Activated naive CD8-positive, alpha-beta T cell treated with anti-CD3 and anti-CD28 coated beads for 36 hours (primary cell): ENCODE measurements at places on chromosomes 7 and 10. TPM values are rescaled to one million over a fixed set of nuclear protein-coding genes. Genes with fewer than 3 reads are reported as not detected.

The PRSS2 gene
- total RNA-seq, result not detected

The CHST12 gene
- total RNA-seq, result 3.1 TPM

The MKLN1 gene
- 32.4 TPM for total RNA-seq

The UCN3 gene
- not detected for total RNA-seq

The MMD2 gene
- total RNA-seq, result not detected

The SORCS1 gene
- total RNA-seq, result not detected

The OR2A7 gene
- 1.3 TPM for total RNA-seq

The DMTF1 gene
- 59.9 TPM for total RNA-seq

The CPA2 gene
- 0.16 TPM for total RNA-seq

The MNX1 gene
- total RNA-seq, result not detected

The PDAP1 gene
- total RNA-seq, result 201 TPM

The OGDHL gene
- total RNA-seq, result 0.46 TPM

The AGAP6 gene
- total RNA-seq, result 14.7 TPM

The TBX20 gene
- 0.12 TPM for total RNA-seq

The ANKRD30A gene
- not detected for total RNA-seq

The TUBAL3 gene
- not detected for total RNA-seq

The DPYSL4 gene
- 19.9 TPM for total RNA-seq

The LAMB4 gene
- 0.45 TPM for total RNA-seq

The ANKRD2 gene
- not detected for total RNA-seq

The SPDYE11 gene
- total RNA-seq, result not detected

The NDUFB8 gene
- total RNA-seq, result 311 TPM

The GPR15LG gene
- not detected for total RNA-seq

The ARPC1B gene
- total RNA-seq, result 258 TPM

The FANK1 gene
- total RNA-seq, result 1.1 TPM

The TMEM139 gene
- total RNA-seq, result 2.7 TPM

The CRHR2 gene
- not detected for total RNA-seq

The GPRIN2 gene
- not detected for total RNA-seq

The SYT15 gene
- 0.50 TPM for total RNA-seq

The FAM185A gene
- total RNA-seq, result 10.0 TPM

The UNCX gene
- not detected for total RNA-seq

The ARL4A gene
- total RNA-seq, result 12.2 TPM

The ITGB8 gene
- total RNA-seq, result not detected

The COL28A1 gene
- total RNA-seq, result 0.04 TPM

The KLF14 gene
- not detected for total RNA-seq

The NFKB2 gene
- 263 TPM for total RNA-seq

The KEL gene
- total RNA-seq, result 0.16 TPM

The MYH16 gene
- not detected for total RNA-seq
